ENCODE measurements at places on chromosomes 4 and X.

- DNase-seq: no peak
These were observed 2.5 kb downstream of the ADAMTS3 start for GRCh38 chr4:72566464-72566972.

DNA sequence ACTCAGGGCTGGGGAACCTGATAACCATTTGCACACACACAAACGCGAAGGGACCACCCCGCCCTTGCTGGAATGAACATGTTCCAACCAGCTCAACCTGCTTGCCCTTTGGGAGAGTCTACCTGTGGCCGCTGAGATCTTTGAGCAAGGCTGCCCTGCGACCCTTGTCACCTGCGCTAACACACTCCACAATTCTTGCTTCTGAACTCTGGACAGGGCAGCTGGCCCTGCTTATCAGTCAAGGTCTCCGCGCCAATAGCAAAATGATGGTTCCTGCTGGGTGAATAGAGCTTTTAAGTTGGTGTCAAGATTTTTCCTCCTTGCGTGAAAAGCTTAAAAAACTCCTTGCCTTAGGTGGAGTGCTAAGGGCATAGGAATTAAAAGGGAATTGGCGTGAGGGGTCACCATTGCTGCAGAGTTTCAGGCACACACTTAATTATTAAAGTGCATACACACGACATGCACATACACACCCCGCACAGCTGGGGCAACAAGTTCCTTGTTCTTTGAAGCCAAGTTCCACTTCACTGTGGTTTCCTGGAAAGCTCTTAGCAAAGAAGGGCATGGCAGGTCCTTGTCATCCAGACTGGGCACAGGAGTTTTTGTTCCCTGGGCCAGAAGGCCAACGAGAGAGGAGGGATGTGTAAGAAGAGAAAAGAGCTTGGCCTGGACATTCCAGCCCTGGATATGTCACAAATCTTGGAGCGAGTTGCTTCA is 207.7 kb downstream of the STIM2 start:
- DNase-seq: no peak

DNA sequence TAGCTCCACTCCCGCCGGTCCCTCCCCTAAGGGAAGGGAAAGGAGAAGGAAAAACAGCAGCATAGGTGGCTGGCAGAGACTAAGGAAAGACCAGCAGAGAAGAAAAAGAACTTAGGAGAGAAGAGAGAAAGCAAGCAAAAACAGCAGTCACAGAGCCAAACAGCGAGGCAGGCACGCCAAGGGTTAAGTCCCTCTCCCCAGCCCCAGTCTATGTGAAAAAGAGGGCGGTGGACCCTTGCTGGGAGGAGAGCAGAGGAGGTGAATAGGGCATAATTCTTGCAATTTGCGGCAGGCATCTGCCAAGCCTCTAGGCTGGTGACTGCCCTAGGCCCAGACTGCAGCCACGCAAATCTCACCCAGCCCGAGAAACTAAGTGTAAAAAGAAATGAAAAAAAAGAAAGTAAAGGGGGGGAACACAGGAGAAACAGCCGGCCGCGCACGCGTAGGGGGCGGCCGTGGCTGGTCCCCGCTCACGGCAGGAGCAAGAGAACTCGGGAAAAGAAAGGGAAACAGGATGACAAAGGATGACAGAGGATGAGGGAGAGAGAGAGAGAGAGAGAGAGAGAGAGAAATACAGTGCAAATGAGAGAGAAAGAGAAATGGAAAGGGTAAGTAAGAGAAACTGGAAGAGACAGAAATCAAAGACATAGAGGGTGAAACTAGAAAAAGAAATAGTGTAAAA is 48.6 kb downstream of the MAGEA9 start:
- peak; percentile 16 for DNase-seq

GRCh38 chr4:9927341-9928007 is 93.8 kb downstream of the SLC2A9 start:
- no peak for DNase-seq

GRCh38 chrX:30713061-30713525 is 59.9 kb downstream of the GK start:
- DNase-seq: peak; percentile 54

DNA sequence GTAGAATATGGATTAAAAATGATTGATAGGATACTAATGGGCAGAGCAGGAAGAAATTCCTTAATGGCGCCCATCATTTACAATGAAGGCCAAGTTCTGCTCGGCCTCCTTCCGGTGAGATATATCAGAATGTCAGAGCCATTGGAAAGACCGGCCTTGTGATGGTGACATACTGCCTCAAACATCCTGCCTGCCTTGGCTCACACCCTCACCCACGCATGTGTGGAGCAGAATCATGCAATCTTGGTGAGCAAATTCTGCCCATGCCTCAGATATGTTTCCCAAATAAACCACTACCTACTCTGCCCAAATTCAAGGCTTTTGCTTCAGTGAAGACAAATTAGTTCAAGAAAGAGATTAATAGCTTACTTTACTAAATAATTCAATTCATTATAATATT is 163.3 kb downstream of the MID1 start:
- peak; percentile 5 for DNase-seq

DNA sequence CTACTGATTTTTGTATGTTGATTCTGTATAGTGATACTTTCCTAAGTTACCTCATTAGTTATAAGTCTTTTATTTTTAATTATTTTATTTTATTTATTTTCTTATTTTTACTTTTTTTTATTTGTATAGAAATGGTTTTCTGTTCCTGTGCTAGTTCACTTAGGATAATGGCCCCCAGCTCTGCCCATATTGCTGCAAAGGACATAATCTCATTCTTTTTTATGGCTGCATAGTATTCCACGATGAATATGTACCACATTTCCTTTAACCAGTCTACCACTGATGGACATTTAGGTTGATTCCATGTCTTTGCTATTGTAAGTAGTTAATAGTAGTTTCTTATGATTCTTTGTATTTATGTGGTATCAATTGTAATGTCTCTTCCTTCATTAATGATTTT is 31.5 kb upstream of the GK2 start:
- no peak for DNase-seq

DNA sequence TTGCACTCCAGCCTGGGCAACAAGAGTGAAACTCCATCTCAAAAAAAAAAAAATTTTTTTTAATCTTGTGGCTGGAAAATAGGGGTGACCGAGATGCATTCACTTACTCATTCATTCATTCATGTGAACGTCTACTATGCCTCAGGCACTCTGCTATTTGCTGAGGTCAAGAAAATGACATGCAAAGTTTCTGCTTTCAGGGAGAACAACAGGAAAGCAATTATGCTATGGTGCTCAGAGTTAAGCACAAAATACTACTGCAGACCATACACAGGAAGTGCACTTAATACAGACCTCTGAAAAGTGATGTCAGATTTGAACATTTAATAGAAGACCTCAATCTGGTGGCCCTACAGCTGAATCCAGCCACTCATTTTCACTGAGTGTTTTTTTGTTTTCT is 59.6 kb upstream of the DUSP21 start:
- no peak for DNase-seq

DNA sequence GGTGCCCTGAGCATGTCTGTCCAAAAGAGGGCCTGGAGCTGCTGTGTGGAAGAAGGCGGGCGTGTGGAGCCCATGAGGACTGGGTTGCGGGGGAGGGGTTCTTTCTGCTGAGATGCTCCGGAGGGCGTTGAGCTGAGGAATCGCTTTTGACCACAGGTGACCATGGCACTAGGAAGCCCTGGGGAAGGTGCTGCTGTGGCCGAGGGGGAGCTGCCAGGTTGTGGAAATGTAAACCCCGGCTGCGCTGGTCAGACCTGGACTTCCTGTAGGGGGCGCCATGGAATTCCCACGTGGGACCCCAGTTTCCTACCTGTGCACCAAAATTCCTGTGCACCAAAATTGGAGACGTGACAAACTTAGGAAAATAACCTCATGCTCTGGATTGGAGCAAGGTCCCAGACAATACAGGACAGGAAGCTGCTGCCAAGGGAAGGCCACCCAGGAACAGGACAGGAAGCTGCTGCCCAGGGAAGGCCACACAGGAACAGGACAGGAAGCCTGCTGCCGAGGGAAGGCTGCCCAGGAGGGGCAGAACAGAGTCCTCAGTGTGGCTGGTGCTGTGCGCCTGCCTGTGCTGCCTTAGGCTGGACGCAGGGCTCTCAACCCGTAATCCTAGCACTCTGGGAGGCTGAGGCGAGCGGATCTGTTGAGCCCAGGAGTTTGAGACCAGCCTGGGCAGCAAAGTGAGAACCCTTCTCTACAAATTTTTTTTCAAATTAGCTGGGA is 28.4 kb upstream of the UVSSA start:
- no peak for DNase-seq

DNA sequence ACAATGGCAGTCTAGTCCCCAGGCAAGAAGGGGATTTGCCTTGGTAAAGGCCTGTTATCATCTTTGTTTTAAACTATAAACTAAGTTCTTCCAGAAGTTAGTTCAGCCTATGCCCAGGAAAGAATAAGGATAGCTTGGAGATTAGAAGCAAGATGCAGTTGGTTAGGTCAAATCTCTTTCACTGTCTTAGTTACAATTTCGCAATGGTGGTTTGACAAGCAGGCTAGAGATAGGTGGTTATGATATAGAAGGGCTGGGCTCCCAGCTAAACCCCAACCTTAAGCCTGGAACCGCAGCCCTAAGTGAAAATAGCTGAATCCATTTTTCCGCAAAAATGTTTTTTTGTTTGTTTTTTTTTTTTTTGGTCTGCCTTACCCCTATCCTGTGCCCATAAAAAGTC is 41.8 kb upstream of the NEIL3 start:
- DNase-seq: no peak

DNA sequence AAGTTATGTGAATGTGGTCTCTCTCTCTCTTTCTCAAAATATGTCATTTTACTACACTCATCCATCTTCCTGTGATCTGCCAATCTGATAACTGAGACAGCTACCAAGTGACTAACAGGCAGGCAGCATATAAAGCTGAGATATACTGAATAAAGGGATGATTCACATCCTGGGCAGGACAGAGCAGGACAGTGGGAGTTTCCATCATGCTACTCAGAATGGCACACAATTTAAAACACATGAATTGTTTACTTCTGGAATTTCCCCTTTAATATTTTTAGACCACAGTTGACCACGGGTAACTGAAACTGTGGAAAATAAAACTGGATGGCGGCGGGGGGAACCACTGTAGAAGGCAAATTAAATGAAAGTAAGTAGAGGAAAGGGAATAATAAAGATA is 58.6 kb upstream of the DCTD start:
- DNase-seq: peak; percentile 60

Data from myocyte (in vitro differentiated cells).